ENCODE measurements at places on chromosomes 4 and X.

DNA sequence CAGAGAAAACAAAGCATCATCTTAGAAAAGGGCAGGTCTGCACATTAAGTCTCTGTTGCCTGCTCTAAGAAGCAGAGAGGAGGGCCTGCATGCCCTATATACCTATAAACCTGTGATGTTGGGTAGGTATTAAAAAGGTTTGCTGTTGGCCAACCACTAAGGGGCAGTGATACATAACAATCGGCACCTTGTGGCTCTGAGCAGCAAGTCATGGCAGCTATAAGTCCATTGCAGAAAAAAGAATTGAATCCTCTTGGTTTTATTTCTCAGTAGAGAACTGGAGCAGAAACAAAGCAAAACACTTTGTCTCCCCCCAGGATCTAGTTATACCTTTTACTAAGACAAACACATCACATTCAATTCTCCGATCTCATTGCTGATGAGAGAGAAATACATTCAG lies 1364.4 kb downstream of the STIM2 start:
- peak; percentile 66 for DNase-seq

DNA sequence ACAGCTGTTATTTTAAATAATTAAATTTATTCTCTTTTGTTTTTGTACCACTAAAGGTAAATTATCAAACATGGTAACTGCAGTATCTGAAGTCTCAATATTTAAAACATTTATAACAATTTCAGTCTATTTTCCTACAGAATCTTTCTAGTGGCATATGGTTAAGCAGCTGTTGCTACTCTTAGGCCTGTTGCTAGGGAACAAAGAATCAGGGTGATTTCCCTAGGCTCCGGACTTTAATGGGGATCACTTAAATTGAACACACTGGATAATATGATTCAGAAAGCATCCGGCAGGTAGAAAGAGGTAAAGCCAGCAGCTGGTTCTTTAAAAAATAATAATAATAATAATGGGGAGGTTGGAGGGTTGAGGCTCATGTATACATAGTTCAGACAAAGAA lies 17.6 kb downstream of the FBXO8 start:
- DNase-seq = peak; percentile 44

DNA sequence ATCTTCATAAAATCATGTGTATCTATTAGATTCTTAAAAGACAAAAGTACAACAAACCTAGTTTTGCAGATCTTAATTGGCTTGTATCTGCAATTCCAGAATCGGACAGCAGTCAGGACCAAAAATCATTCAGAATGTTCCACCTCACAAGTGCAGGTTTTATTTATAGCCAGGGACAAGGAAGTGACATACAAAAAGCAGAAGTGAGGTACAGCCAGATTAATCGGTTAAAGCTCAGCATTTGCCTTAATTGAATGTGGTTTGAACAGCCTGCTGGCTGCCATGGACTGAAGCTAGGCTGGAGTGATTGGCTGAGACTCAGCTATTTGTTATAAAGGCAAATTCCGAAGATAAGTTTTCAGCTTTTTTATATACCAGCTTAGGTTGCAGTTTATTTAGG lies 932.6 kb downstream of the C4orf33 start:
- peak; percentile 50 for DNase-seq

DNA sequence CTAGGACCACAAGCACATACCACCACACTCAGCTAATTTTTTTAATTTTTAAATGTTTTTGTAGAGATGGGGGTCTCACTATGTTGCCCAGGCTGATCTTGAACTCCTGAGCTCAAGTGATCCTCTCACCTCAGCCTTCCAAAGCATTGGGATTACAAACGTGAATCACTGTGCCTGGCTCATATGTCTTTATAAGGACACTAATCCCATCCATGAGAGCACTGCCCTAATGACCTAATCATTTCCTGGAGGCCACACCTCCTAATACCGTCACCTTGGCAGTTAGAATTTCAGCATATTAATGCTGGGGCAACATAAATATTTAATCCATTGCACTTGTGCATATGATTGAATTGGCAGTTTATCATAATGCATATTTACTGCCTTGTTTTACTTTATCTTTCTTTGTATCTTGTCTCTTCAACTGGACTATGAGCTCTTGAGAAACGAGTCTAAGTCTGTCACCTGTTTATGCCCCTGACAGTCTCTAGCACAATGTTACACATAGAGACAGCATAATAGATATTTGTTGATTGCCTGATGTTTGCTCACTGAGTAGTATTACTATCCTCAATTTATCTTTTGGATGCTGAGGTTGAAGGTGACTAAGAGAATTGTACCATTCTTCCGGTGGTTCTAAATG lies 172.0 kb downstream of the AASDH start:
- DNase-seq = no peak

- no peak for DNase-seq
Measured at GRCh38 chr4:184409502-184409901, 64.8 kb downstream of the IRF2 start.

DNA sequence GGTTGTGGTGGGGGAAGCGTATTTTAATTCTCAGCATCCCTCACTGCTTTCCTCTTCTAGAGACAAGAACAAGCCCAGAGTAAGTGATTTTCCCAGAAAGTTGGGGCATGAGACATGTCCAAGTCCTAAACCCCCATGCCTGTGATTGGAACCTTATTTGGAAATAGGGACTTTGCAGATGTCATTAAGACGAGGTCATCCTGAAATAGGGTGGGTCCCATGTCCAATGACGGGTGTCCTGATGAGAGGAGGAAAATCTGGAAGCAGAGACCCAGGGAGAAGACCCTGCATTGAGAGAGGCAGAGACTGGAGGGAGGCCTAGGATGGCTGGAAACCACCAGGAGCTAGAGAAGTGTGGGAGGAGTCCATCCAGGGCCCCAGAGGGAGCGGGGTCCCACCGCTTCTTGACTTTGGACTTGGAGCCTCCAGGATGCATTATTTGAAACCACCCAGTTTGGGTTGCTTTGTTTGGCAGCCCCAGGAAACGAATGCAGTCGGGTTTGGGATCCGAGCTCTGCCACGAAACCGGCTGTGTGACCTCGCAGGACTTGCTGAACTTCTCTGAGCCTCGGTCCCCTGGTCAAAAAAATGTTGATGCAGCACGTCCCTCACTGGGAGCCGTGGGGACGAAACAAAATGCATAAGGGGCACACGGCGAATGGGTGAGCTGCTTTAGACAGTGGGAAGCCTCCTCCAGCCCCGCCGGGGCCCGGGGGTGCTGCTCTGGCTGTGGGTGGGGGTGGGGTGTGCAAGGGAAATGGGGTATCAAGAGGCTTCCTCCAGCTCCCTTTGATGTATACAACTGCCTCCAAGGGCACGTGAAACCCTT lies 113.9 kb downstream of the CPZ start:
- DNase-seq = no peak

DNA sequence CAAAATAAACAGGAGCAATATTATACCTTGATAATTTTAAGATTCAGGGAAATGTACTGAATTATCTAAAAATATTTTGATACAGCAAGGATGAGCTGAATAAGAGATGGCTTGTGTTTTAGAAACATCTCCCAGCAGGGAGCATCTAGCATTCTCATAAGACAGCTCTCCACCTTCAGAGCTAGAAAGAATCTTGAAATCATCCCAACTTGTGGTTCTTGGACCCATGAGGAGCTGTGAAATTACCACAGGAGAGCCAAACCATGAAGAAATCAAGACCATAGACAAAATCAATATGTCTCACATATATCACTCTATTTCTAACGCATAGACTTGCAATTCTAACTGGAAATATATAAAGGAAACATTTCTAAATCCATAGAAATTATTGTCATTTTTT lies 210.6 kb upstream of the DKK2 start:
- no peak for DNase-seq

GRCh38 chrX:55006827-55007621 lies 6.9 kb downstream of the APEX2 start:
- DNase-seq = no peak

GRCh38 chrX:30414144-30414543 lies 105.0 kb upstream of the NR0B1 start:
- no peak for DNase-seq

DNA sequence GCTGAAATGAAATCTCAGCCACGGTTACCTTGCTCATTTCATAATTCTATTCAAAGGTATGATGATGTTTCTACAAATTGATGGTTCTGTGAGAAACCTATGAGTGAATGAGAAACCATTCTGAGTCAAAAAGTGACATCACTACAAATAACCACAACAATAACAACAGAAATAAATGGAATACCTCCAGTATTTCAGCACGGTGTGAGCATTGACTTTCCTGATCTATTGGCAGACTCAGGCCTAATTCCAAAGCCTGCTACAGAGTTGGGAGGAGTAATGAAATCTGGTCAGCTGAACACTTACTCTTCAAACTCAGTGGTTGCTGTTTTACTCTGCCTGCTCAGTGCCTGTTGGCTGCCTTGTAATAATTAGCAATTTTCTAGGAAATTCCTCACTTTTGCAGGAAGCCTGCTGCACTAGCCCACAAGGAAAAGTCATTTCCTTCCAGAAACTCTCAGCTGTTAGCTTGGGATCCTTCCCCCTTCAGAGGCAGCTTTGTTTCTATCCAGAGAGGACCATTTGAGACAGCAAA lies 18.8 kb upstream of the SYNPO2 start:
- no peak for DNase-seq

DNA sequence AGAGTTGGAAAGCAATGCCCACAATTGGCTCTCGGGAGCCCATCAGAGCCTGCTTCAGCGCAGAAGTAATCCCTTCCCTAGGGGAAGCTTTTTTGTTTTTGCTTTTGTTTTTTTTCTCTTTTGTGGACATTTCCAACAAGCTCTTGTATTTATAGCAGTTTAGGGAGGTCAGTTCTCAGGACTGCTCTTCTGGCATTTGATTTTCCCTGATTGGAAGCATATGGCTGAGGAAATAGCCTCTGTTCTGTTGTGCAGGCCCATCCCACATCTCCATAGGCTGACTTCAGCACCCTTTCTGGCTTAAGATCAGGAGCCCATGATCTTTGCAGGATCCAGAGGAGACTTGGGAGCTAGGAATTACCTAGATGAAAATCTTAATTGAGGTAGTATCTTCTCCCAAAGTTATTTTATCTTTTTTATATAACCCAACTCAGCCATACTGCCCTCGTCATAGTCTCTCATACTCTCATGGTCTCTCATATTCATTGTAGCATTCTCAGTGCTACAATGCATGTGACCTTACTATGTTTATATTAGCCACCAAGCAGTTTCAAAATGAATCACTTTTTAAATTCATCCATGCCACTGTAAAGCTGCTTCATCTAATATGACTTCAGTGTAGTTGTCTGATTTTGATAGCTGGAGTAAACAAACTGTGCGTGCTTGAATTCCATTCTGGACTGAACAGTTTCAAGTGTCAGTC lies 16.7 kb downstream of the PAGE4 start:
- DNase-seq = no peak

GRCh38 chrX:109440475-109440874 lies 41.4 kb downstream of the GUCY2F start:
- no peak for DNase-seq
